ENCODE measurements at places on chromosomes 1 and 21.

- no peak for DNase-seq
Observed at GRCh38 chr1:45969866-45970265, 162.6 kb downstream of the PIK3R3 start.

DNA sequence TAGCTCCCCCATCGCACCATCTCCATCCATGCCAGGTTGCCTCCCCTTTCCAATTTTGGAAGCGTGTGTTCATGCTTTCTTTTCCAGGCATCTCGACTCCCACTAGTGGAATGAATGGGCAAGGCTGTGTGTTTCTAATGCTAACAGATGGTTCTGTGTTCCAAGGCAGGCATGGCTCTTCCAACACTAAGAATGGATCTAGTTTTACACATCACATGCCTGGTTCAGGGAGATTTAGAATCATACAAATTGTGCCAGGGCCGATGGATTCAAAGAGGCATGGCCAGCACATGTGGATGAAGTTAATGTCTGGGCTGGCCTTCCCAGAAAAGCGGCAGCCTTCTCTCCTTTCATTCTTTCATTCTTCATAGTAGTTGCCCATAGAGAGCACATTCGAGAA is 438.7 kb downstream of the PRDM2 start:
- DNase-seq = no peak

GRCh38 chr21:35244514-35244913 is 195.4 kb upstream of the RUNX1 start:
- DNase-seq = no peak

DNA sequence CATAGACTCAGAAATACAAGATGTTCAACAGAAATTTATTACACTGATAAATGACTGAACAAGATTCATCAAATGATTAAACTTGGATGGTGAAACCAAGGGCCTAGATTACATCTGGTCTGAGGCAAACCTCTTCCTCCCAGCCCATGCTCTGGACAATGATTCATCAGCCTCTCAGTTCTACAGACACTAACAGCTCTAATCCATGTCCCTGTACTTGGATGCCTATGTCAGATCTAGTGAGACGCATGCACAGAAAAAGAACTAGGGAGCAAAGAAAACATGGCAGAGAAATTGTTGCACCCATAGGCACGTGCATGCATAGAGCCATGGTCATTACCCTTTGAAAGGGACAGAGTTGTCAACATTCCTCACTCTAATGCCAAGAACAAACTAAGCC is 250.1 kb downstream of the KCNH1 start:
- peak; percentile 7 for DNase-seq

DNA sequence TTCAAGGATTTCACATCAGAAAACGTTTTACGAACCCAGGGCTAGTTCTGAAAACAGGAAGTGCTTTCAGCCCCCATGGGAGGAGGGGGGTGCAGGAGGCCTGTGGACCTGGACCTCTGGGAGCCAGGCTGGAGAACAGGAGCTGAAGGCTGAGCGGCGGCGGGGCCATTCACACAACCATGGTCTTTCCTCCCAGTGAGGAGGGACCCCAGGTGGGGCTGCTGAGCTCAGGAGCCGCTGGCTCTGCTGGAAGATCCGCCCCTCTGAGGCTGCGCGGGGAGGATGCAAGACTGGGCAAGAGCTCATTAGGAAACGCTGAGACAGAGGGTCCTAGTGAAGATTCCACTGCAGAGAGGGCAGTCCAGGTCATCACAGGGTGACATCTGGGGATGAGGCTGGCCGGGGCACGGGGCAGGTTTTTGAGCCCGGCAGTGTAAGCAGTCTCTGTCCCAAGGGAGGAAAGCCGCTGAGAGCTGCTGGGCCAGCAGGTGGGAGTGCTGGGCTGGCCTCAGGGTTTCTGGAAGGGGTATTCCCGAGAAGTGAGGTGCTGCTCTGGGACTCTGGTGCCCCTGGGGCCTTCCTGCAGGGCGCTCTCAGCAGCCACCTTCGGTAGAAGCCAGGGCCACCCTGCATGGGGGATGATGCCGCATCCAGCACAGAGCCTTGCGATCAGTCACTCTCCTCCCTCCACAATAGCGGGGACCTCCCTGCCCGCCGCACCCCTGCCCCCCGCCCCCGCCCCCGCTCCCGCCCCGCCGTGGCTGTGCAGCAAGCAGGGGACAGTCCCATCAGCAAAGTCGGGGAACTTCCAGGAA is 7.5 kb downstream of the MX2 start:
- DNase-seq = peak; percentile 3

- peak; percentile 78 for DNase-seq
Observed at GRCh38 chr1:1371746-1372711, 3.0 kb downstream of the AURKAIP1 start.

- no peak for DNase-seq
Observed at GRCh38 chr1:25019337-25020172, 89.5 kb upstream of the RUNX3 start.

- DNase-seq = no peak
Observed at GRCh38 chr1:30915491-30916230, 7.1 kb upstream of the SDC3 start.

DNA sequence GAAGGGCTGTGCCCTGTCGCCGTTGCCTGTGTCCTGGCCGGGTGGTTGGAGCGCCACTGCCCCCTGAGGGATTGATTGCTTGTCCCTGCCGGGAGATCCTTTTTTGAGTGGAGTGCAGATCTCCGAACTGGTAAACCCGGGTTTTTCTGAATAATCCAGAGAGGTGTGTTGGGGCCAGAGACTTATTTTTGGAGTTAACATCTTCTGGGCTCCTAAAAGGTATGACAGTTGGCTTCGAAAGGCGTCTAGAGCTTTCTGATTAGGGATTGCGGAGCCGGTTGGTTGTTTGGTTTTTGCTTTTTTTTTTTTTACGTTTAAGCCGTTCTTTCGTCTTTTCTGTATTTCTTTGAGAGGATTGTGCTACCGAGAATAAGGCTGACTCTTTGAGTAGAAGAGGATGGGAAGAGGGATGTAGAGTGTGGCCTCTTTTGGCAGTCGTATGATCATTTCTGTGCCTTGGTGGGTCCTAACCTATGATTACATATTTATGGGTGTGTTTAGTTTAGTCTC is 756 bp downstream of the RLF start:
- DNase-seq = no peak

- no peak for DNase-seq
Observed at GRCh38 chr1:235131961-235132360, 3.3 kb upstream of the TOMM20 start.

DNA sequence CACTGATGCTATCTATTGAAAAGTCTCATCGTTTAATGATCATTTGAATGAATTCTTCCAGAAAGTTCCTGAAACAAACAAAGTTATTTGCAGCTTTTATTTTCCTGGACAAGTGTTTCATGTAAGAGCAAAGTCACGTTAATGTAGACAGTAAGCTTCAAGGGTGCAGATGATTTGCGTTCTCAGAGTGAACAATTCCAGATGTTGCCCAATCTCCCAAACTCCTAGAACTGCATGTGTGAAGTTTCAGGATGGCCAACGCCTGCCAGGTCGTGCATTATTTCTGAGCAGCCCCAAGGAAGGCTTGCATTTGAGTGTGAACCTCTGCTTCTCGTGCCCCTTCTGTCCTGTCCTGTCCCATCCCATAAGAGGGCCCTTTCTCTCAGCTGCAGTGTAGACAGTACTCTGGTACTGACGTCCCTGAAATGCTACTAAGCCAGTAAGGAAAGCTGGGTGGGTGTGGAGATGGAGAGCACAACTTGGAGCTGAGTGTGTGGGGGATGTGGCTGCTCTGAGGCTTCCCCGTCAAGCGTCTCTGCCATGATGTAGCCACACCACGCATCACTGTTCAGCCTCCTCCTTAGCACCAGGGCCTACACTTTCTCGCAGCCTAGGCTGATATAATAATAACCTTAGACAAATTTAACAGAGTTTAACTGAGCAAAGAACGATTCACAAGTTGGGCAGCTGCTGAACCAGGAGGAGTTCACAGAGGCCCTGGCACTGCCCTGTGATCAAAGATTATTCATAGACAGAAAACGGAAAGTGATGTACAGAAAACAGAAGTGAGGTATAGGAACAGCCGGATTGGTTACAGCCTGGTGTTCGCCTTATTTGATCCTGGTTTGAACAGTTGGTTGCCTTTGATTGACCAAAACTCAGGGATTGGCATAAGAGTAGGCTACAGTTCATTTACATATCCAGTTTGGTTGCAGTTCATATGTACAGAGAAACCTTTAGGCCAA is 50.4 kb downstream of the RHOU start:
- DNase-seq = no peak

GRCh38 chr1:211677659-211678058 is 2.2 kb upstream of the NEK2 start:
- DNase-seq = no peak

- DNase-seq = peak; percentile 15
Observed at GRCh38 chr1:220487297-220487820, 40.6 kb upstream of the MARK1 start.

GRCh38 chr21:36423771-36424433 is 38.7 kb downstream of the CHAF1B start:
- peak; percentile 14 for DNase-seq

DNA sequence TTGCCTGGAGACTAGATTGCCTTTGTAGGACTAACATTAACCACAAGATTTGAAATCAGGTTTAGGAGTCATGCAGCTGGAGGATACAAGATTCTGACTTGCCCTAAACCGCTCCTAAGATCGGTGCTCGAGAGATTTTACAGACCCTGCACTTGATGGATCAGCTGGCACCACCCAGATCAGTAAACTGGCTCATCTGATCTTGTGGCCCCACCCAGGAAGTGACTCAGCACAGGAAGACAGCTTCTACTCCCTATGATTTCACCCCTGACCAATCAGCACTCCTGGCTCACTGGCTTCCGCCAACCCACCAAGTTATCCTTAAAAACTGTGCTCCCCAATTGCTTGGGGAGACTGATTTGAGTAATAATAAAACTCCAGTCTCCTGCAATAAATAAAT is 876 bp upstream of the CATSPERE start:
- peak; percentile 29 for DNase-seq

Data from activated CD4-positive, alpha-beta T cell treated with anti-CD3 and anti-CD28 coated beads, Interleukin-2, amount 50 U/mL, for 16 hours (primary cell).